ENCODE measurements at places on chromosomes 6 and 20. TPM values are rescaled to one million over a fixed set of nuclear protein-coding genes. Genes with fewer than 3 reads are reported as not detected.
A peak's percentile ranks its signal among the peaks of the same experiment; 100 is the strongest.

DNA sequence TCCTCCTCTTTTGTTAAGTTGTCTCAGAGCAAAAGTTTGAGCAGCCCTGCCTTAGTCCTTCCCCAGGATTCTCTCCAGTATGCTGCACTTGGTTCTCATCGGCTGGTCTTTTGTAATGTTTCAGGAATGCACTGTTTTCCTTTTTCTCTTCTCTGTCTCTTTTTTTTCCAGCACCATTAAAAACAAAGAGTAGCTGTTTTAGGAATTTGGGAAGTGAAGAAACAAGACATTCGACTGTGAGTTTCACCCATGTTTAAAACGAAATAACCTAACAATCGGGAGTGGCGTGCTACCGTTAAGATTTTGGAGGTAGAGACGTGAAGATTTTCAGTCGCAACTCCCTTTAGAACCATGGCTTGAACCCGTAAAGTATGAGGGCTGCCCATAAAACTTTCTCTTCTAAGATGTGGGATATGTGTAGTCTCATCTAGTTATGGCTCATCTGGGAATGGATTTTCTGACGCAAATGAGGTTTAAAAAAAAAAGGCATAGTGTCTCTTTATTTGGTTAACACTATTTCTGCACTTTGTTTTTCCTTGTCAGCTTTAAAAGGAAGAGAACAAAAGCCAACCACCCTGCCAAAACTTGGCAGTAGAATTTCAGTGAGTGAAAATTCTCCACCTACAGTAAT is 35.9 kb upstream of the RAB23 start:
- no peak for DNase-seq

- DNase-seq: no peak
Observed at GRCh38 chr20:41992481-41992880, 374.3 kb upstream of the CHD6 start.

- DNase-seq: no peak
Observed at GRCh38 chr6:138113588-138114210, 6.5 kb upstream of the PERP start.

DNA sequence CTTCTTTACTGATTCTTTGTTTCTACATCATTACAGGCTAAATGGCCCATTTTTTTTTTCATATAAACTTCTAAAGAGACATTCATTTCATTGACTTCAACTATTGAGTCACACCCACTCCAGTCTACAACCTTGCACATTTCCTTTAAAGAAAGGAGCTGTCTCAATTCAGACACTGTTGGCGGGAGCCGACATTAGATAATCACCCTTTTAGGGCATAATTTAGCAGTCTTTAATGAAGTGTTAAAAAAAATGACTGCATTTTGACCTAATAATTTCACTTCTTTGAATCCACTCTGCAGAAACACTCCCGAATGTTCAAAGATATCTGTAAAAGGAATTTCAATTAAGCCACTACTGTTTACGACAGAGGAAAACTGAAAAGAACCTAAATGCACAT is 1.5 kb downstream of the EPM2A start:
- no peak for DNase-seq

- peak; percentile 74 for DNase-seq
Observed at GRCh38 chr6:36793913-36794712, 45.1 kb downstream of the CPNE5 start.

GRCh38 chr20:9253006-9253539 is 184.2 kb downstream of the PLCB4 start:
- no peak for DNase-seq

DNA sequence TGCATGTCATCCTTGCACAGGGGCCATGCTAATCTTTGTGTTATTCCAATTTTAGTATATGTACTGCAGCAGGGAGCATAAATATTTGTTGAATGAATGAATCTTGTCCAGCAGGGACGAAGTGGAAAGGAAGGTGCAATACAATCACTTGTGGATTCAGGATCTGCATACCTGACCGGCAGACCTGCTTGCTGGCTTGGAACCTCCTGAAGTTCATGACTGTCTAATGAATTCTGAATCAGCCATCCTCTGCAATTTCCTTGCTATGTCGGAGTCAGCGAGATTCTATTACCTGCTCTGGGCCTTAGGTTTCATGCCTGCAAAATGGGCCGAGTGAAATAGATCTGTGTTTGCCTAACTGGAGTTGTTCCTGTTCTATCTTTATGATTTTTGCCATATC is 17.4 kb upstream of the NCOA3 start:
- DNase-seq: no peak

GRCh38 chr6:111558690-111559187 is 46.9 kb downstream of the TRAF3IP2 start:
- no peak for DNase-seq

DNA sequence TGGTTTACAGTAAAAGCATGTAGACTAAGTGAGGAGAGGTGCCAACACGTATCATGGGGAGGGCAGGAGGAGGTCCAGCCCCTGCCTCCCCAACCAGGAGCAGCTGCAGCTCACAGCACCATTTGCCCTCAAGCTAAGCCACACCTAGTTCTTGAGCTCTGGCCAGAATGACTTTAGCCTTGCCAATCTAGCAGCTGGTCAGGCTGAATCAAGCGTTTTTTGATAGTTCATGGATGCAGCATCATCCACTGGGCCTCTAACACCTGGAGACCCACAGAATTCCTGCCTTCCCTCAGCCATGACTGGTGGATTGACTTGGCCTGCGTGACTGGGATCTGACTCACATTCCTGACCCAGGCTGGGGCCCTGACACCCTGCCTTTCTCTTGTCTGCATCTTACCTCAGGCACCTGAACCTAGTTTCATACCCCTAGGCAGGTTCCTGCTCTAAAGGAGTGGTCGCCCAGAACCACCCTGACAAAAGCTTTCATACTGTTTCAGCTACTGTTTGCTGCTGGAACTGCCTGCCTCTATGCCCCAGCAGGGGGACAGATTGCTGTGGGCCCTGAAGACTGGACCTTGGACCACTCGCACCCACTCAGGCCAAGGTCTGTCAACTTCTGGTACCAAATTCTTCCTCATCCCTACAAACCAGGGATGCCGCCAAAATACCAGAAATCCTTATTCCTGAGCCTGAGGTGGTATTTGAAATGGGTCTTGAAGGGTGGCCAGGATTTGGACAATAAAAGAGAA is 122.3 kb downstream of the QRSL1 start:
- DNase-seq: no peak

GRCh38 chr6:19181211-19181610 is 656.0 kb upstream of the ID4 start:
- DNase-seq: peak; percentile 26

DNA sequence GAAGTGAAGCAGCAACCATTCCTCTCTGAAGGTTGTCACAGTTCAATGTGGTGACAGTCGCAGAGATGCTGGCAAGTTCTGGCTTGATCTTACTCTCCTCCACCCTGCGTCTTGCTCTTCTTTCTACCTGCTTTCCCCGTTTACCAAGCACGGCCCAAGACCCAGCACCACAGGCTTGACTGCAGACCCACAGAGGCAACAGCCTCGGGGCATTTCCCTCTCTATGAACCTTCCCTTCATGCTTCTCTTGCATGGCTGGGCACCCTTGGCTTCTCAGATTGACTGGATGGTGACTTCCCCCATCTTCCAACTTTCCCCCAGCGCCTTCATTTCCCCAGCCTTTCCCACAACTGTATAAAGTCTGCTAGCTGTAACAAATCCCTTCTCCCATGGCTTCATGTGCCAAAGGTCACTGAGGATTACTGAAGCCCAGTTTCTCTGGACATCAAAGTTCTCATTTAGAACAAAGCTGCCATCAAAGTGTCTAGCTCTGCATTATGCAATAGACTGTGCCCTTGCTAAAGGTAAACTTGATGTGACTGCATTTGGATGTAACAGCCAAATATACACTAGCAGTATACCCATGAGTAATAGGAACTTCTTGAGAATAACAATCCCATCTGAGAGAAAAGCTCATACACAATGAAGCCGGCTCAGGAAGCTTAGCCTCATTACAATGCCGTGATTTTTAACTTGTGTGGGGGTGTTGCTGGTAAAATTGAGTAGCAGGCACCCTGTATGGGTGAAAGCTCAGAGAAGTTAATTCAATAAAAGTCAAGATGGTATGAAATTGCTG is 723.1 kb upstream of the FLRT3 start:
- no peak for DNase-seq

DNA sequence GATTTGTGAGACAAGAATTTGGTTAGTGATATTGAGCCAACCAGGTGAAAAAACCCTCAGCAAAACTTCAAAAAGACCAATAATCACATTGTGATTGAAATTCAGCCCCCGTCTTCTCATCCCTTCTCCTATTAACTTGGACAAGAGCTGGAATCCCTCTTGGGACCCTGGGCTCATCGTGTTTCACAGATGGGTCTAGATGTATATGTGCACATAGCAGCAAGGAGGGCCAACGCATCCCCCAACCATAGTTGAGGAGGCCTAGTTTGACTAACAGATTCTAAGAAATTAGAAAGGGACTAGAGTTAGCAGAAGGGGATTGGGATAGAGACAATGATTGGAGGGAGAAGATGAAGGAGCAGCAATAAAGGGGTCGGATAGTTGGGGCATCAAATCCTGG is 19.8 kb upstream of the LRFN2 start:
- no peak for DNase-seq

DNA sequence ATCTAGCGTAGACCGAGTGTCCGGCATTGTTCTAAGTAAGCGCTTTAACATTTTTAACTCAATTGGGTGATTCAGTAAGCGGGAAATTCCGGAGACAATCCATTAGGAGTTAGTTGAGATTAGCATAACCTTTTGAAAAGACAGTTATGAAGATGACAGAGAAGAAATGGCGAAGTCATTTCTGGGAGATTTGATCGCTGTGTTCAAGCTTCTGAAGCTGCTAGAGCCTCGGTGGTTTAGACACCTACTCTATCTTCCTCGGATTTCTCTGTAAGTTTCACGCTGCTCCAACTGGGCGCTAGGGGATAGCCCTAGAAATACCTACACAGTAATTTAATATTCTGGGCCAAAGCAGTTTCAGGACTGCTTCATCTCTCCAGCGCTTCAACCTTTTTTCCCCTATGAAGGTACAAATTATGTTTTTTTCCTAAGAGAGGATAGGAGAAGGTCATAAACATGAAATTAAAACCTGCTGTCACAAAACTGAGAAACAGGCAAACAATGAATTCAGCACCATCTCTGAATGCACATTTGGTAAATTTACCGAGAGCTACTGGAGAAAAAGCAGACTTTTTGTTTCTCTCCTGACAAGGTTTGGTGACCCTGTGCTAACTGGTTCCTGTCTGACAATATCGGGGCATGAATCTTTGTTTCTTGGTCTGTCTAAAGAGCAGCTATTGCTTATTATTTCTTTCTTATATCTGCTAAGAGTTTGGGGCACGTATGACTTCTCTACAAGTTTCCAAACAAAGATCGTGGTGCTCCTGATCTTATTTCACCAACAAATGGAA is 22.4 kb downstream of the ZNF311 start:
- peak; percentile 62 for DNase-seq

GRCh38 chr6:46468403-46469010 is 22.7 kb downstream of the RCAN2 start:
- no peak for DNase-seq

- DNase-seq: peak; percentile 40
Observed at GRCh38 chr6:38671885-38672467, 31.0 kb downstream of the GLO1 start.

TNFAIP3 gene
- polyA plus RNA-seq: 25.1 TPM

PDE7B gene
- 3.7 TPM for polyA plus RNA-seq

VWA7 gene
- polyA plus RNA-seq: 2.7 TPM

CDKN1A gene
- 64.2 TPM for polyA plus RNA-seq

PPP1R16B gene
- 3.7 TPM for polyA plus RNA-seq

MLN gene
- polyA plus RNA-seq: not detected

Measured in testis (tissue), 5 donors.